ENCODE measurements at places on chromosomes 4 and X.

DNA sequence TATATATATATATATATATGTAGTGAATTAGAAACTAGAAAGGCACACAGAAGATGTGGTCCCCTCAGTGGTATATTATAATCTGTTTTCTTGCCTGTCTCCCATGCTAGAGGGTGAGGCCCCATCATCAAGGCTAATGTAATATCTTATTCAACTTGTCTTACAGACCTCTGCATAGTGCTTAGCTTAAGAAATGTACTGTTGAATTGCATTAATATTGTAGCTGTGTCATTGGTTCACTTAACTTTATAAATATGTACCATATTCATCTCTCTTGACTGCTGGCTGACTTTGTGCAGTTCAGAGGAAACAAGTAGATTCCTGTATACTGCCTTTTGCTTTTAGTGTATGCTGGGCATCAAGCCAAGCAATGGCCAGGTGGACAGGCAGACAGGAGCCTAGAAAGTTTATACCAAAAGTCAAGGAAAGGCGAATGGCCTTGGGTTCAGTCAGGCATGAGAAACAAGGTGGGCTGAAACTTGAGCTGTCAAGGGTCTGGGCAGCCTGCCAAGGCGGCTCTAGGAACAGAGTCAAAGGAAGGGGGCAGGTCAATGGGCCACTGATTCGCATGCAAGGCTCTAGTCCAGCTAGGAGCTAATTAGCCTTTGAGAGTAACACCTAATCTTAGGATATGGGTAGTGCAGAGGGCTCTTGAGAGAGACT, 78.8 kb upstream of the LEF1 start:
- no peak for DNase-seq

DNA sequence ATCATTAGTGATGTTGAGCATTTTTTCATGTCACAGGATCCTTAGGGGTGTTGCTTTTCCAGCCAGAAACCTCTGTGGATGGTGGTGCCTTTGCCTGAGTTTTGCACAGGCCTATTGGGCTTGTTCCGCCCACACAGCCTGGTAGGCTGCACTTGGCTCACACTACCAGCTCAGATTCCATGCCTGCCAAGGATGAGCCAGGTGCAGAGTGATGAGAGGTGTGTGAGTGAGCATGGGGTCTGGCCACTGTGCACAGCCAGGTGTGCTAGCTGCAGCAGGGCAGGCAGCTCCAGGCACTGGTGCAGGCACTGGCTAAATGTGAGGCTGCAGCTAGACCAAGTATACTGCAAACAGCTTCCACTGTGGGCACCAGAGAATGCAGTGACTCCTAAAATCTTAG, 341.6 kb downstream of the FSTL5 start:
- no peak for DNase-seq

DNA sequence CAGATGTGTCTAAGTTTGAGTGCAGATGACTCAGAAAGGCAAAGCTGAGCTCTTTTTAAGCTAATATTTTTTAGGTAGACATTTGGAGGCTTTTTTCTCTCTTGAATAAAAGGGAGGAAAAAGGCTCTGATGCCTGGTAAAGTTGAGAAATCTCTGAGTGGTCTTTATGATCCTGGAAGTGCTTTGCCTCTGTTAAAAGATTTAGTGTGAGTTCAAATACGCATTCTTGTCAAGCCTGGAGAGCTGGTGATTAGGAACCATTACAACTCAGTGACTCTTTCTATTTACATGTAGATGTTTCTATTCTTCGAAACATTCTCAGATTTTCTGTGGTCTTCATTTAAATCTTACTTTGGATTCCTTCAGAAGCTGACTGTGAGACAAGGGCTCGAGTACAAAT, 143.4 kb upstream of the MED14 start:
- DNase-seq = no peak

- no peak for DNase-seq
Observed at GRCh38 chr4:41528512-41529205, 9.3 kb upstream of the LIMCH1 start.

- DNase-seq = no peak
Observed at GRCh38 chr4:22661443-22661842, 31.3 kb upstream of the GBA3 start.

GRCh38 chr4:110615353-110616237, 7.3 kb downstream of the PITX2 start:
- DNase-seq = no peak

DNA sequence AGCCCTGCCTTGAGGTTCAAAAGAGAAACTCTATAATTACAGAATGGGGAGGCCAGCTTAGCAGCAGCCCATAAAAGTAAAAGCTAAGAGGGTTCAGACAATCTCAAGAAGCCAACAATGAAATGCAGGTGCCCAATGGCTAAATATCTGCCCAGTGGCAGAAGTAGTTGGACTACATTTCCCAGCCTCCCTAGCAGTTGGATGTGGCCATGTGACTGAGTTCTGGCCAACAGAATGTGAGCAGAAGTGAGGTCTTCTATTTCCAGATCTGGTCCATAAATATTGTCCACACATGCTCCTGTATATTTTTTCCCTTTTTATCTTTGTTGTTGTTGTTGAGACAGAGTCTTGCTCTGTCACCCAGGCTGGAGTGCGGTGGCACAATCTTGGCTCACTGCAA, 127.9 kb upstream of the NHS start:
- peak; percentile 2 for DNase-seq

GRCh38 chr4:131052646-131053045, 1956.7 kb downstream of the C4orf33 start:
- DNase-seq = no peak

All from A172 (cell line).